Left lung (tissue), 14 donors: ENCODE measurements at places on chromosomes 16 and 17.

DNA sequence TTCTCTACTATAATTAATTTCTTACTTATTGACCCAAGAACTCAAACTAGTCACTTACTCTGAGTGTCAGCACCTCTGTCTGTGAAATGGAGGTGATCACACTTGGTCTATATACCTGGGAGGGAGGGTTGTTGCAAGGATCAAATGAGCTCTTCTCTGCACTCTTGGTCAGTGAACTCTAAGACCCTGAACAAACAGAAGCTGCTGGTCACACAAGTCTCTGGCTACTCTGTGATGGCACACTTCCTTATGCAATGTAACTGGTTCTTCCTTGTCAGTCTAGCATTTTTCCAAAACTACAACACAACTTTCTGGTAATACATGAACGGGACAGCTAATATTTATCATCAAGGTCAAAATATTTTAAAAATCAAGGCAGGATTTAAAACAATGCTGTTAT, 40.7 kb downstream of the GNA13 start:
- no peak for DNase-seq

GRCh38 chr17:63358111-63358839, 87.8 kb downstream of the CYB561 start:
- no peak for DNase-seq

DNA sequence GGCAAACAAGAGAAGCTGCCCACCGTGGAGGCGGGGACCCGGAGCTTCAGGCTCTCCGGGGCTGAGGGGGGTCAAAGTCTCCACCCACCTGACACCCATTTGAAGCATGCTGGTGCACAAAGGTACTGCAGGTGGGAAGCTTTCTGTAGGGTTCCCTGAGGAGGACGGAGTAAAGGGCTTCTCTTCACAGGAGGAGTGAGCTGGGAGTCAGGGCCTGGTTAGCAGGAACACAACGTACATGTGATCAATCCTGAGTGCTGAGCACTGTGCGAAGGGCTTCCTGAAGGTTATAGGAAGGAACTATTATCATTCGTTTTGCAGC, 252.9 kb upstream of the RPL38 start:
- DNase-seq: no peak

GRCh38 chr16:48547530-48547929, 62.5 kb downstream of the N4BP1 start:
- no peak for DNase-seq

- no peak for DNase-seq
Measured at GRCh38 chr17:19000531-19001325, 3.8 kb downstream of the FAM83G start.

DNA sequence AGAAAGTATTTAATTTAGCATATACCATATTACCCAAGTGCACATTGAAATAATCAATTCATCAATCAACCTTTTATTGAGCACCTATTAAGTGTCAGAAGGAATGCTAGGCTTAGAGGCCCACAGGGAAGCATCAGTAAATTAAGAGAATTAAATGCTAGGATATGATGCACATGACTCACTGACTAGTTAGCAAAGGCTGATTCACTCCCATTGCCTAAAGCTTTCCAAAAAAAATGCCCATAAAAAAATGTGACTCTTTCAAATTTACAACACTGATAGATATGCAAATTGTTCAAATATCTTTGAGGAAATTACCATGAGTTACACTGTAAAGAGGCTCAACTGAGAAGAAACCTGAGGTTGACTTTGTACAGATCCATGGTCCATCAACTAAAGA, 883.3 kb downstream of the CDH11 start:
- no peak for DNase-seq

DNA sequence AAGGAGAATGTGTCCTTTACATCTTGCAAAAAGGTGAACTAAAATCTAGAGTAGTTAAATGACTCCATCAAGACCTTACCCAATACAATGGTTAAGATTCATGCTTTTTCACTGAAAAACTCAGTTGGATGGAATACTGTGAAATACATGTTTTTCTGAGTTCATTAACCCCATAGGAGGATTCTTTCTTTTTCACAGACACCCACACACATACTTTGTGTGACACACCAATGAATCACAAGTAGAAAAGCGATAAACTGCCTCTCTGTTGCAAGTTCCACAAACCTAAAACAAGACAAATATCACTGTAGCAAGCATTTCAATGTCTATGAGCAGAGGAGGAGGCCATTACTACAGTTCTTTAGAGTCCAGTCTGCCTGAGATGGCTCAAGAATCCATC, 258.8 kb upstream of the CDH5 start:
- DNase-seq: no peak

GRCh38 chr16:74448990-74449389, 27.7 kb upstream of the CLEC18B start:
- DNase-seq: no peak

GRCh38 chr16:22979038-22979437, 165.1 kb downstream of the HS3ST2 start:
- no peak for DNase-seq

DNA sequence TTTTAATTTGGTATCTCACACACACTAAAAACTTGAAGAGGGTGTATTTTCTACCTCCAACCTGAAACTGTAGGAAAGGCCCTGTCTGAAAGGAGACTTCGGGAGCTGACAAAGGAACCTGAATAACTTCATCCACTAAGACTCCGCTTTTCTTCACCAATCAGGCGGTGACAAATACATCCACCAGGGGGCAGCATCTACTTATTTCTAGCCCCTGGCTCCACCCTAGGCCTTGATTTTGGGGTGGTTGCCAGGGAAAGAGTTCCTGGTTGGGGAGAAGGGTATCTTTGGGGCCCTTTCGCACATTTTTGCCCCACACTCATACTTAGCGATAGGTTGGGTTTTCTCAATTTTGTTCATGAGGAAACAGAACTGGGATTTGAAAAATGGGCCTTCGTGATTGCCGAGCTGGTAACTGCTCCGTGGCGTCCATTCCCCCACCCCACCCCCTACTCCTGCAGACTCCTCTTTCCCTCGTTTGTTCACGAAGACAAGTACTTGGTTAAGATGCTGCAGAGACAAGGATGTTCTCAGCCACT, 4.8 kb upstream of the ARL4D start:
- peak; percentile 86 for DNase-seq

DNA sequence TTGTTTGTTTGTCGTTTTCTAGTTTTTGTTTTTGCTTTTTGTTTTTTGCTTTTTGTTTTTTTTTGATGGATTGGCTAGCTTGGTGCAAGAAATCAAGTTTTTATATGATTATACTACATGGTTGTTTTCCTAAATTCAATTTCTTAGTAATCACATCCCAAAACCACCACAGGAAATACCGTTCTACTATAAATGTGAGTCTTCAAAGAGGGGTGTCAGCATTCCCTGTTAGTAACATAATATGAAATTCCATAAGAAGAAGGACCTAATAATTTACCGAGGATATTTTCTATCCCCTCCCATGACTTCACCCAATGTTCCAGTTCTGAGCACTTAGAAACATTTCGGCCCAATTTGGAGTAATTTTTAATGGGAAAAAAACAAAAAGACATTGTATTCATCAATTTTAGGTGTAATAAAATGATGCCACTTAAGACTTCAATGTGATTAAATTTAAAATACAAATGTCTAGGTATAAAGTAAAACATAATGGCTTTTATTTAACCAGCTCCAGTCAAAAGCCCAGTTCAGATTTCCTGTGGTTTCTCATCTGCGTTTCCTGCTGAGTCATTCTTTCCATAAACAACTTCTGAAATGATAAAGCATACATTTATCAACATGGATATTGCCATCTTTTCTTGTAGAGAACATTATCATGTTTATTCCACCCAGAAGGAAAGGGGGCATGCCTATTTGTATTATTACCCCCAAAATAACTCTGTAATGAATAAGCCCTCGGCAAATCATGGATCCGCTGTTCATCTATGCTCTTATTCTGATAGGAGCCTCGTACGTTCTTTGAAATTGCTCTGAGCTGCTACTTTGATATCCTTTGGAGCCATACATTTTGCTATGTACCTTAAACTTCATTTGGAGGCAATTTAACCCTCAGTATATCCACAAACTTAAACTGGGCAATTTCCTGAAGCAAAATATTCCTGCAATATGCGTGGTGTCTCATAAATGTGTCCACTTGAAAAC, 28.1 kb downstream of the HSBP1 start:
- DNase-seq: no peak

DNA sequence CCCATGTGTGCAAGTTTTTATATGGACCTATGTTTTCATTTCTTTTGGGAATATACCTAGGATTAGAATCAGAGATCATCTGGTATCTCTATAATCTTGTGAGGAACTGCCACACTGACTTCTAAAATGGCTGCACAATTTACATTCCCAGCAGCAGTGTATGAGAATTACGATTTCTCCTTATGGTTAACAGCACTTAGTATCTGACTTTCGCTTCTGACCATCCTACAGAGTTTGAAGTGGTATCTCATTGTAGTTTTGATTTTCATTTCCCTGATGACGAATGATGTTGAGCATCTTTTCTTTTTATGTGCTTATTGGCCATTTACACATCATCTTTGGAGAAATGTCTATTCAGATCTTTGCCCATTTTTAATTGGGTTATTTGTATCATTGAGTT, 10.0 kb downstream of the C16orf96 start:
- no peak for DNase-seq

DNA sequence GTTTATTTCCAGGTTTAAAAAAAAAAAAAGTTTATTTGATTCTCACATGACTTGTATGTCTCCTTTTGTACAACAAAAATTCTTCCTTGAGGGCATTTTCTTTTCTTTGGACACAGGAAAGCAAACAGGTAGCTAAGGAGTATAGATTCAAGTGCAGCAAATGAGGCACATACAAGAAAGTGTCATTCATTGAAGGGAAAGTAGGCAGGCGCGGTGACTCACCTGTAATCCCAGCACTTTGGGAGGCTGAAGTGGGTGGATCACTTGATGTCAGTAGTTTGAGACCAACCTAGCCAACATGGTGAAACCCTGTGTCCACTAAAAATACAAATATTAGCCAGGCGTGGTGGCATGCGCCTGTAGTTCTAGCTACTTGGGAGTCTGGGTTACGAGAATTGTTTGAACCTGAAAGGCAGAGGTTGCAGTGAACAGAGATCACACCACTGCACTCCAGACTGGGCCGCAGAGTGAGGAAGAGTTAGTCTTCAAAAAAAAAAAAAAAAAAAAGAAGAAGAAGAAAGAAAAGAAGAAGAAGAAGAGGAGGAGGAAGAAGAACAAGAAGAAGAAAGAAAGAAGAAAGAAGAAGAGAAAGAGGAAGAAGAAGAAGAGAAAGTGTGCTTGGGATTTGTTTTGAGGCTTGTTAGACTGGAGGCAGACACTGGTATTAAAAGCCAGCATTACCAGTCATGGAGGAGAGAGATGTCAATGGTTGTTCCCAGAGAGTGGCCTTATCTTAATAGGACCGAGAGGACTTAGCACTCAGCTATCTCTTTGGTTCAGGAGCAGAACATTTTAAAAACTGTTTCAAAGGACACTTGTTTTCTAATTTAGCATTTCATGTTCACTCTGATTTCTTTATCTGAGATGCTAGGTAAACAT, 19.7 kb downstream of the GINS3 start:
- DNase-seq: no peak

GRCh38 chr17:4444782-4445473, 11.2 kb downstream of the SPNS3 start:
- DNase-seq: peak; percentile 65

DNA sequence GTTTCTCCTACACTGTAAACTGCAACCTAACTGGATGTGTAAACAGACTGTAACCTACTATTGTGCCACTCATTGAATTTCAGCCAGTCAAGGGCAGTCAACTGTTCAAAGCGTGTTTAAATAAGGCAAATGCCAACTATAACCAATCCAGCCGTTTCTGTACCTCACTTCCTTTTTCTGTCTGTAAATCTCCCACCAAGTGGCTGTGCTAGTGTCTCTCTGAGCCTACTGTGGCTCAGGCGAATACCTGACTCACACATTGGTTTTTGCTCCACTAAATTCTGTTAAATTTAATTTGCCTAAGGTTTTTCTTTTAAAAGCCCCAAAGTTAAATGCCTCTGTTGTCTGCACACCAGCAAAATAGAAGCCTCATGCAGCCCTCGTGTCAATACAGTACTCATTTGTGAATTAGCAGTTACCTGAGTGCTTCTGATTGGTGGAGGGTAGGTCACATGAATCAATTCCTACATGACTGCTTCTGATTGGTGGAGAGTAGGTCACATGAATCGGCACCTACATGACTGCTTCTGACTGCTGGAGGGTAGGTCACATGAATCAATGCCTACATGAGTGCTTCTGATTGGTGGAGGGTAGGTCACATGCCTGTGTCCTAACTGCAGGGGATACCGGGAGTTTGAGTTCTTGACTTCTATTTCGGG, 31.1 kb upstream of the CCR7 start:
- DNase-seq: no peak

DNA sequence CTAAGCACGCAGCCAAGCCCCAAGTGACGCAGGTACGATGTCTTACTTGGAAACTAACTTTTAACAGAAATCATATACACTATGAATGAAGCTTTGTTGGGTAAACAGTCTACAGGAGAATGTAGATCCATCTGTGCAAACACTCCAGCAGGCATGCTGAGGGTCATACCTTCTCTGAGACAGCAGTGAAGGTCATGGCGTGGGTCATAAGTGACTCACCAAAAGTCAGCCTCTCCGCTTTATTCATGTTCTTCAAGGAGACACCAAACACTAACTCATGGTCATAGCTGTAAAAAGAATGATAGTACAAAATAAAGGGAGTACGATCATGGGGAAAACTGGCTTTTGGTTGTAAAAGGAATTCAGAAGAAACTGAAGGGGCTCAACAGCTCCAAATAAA, 20.6 kb downstream of the BLMH start:
- no peak for DNase-seq

DNA sequence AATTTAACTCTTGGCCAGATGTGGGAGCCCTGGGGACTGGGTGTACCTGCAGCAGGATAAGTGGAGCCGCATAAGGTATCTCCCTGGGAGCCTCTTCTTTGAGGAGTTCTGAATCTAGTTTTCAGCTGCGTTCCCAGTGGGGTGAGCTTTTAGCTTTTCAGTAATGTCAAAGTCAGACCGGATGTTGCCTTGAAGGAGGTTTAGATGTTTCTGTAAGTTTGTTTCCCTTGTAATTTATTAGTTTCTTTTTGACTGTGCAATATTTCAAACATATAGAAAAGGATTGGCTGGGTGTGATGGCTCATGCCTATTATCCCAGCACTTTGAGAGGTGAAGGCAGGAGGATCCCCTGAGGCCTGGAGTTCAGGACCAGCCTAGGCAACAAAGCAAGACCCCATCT, 98.6 kb upstream of the EEF2KMT start:
- no peak for DNase-seq

GRCh38 chr17:80646328-80646727, 101.7 kb downstream of the RPTOR start:
- no peak for DNase-seq
